ENCODE measurements at places on chromosomes 6 and 20.

DNA sequence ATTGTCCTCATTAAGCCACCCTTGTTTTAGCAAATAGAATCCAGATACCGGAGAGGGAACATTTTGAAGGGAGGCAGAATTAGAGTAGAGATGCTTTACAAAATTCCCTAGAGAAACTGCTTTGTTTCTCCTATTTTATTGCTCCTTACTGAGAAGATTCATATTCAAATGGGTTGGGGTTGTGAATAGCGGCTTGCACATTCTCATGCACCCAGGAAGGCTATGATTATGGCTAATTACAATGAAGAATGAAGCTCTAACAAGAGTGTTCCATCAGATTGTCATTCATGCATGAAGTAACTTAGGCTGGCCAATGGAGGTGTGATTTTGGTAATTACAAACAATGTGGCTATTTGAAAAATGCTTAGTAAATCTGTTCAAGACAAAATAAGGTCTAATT lies 129.6 kb downstream of the PACRG start:
- DNase-seq = no peak

GRCh38 chr6:106820412-106820852 lies 154.1 kb downstream of the CD24 start:
- DNase-seq = peak; percentile 34

DNA sequence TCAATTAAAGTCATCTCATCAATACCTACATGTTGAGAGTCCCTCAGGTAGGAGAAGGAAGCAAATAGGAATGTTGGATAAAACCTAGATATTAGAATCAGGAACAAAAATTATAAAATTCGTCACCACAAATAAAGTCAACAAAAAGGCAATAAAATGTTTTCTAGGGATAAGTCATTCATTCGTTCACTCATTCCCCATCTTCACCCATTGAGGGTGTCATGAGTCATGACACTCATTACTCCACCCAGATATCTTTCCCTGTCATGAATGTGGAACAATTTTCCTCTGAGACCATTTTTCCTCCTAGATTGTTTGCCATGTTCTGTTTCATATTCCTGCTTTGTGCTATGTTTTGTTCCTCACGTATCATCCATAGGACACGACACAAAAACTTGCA lies 50.9 kb upstream of the OLIG3 start:
- DNase-seq = no peak

DNA sequence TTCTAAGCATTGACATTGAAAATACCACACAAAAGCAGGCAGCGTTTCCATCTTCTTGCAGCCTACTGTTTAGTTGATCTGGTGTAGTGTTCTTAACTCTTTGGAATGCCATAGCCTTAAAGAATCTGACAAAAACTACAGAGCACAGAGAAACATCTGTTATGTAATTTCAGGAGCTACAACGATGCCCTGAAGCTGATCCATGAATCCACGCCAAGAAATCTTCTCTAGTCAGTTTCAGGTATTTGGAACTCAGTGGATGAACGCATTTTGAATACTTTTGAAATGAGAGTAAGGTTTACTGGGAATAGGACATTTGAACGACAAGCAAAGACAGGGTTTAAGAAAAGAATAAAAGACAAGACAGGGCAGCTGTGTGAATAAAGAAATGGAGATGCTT lies 17.8 kb downstream of the ALDH8A1 start:
- DNase-seq = no peak

- DNase-seq = no peak
Observed at GRCh38 chr20:45545754-45546453, 1.3 kb downstream of the EPPIN start.
